ENCODE measurements at places on chromosomes 5 and 9. TPM values are rescaled to one million over a fixed set of nuclear protein-coding genes. Genes with fewer than 3 reads are reported as not detected.

- no peaks in the 10 kb centered on the region for H3K4me1 ChIP-seq
- H3K36me3 ChIP-seq, result peaks cover 85% of the 10 kb centered on the region
- H3K4me3 ChIP-seq, result no peak overlapping the region
- no peaks in the 10 kb centered on the region for H3K27me3 ChIP-seq
Observed at GRCh38 chr5:31407921-31408693, 123.8 kb downstream of the DROSHA start.

DNA sequence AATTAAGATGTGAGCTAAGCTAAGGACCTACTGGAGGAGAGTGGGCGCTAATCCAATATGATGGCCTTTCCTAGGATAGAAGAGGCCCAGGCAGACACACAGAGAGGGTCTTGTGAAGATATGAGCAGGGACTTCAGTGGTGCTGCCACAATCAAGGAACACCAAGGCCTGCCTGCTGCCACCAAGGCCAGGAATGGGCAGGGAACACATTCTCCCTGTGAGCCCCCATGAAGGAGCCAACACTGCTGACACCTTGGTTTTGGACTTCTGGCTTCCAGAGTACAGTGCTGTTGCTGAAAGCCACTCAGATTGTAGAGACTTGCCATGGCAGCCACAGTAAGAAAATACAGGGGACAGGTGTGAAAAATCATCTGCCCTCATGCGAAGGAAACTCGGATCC is 73.1 kb upstream of the IRX1 start:
- no peaks in the 10 kb centered on the region for H3K27me3 ChIP-seq
- no peak overlapping the region for H3K4me3 ChIP-seq
- no peaks in the 10 kb centered on the region for H3K36me3 ChIP-seq
- H3K4me1 ChIP-seq, result no peaks in the 10 kb centered on the region

GRCh38 chr9:110476251-110476650 is 103.3 kb downstream of the SVEP1 start:
- no peaks in the 10 kb centered on the region for H3K36me3 ChIP-seq
- H3K4me3 ChIP-seq, result no peak overlapping the region
- peaks cover 18% of the 10 kb centered on the region for H3K27me3 ChIP-seq
- no peaks in the 10 kb centered on the region for H3K4me1 ChIP-seq

- no peak overlapping the region for H3K4me3 ChIP-seq
- no peaks in the 10 kb centered on the region for H3K27me3 ChIP-seq
- H3K27ac ChIP-seq, result peak overlapping the region; percentile 88
- no peaks in the 10 kb centered on the region for H3K36me3 ChIP-seq
- no peaks in the 10 kb centered on the region for H3K4me1 ChIP-seq
- DNase-seq, result no peak
Observed at GRCh38 chr5:143985832-143986515, 174.0 kb downstream of the HMHB1 start.

PFN3 gene
- total RNA-seq, result not detected

IRX1 gene
- 7.6 TPM for total RNA-seq

All from endodermal cell (in vitro differentiated cells).